ENCODE measurements at places on chromosomes 1 and 21.

DNA sequence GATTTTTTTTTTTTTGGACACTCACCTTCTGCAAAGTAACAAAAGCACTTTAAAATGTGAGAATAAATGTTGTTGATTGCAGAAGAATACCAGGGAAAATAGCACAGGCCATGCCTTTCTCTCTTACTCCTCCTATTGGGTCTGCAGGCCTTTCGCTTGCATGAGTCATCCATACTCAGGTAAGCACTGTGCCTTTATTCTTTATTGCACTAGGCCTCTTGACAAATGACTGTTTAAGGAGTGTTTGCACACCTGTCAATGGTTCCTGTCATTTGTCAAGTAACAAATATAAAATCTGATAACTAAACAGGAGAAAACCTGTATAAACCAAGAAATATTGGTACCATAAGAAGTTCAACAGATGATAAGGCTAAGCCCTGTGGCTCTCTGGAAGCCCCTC, 106.5 kb downstream of the RGS7 start:
- DNase-seq: no peak

DNA sequence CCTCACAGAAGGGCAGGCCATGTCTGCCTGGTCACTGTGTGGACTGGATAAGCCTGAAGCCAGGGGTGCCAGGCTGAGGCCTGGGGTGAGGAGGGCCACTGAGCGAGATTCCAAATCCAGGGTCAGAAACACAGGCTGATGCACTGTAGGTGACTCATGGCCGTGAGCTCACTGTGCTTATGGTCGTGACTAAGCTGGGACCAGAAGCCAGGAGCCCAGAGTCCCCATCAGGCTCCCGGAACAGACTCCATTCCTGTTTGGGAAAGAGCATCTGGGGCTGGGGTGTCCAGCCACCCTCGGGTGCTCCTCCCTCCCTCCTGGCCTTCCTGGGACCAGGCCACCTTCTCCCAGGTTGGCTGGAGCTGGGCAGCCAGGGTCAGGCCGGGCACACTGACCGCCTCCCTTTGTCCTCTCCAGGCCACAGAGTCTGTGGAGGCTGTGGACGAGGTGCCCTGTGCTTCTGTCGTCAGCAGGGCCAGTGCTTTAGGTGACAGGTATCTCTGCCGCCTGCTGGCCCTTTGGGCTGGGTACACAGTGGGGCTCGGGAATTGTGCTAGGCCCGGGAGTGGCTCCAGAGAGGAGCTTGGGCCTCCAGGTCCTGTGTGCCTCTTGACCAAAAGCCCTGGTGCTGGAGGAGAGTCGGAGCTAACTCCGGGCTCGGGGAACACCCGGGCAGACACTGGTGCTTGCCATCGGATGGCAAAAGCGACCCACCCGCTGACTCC, 36.7 kb downstream of the AJAP1 start:
- no peak for DNase-seq

- no peak for DNase-seq
Measured at GRCh38 chr1:216814576-216815259, 91.5 kb upstream of the ESRRG start.

GRCh38 chr1:175530622-175531375, 212.6 kb downstream of the TNR start:
- DNase-seq: no peak

- no peak for DNase-seq
Measured at GRCh38 chr1:107806902-107807301, 158.1 kb downstream of the VAV3 start.

DNA sequence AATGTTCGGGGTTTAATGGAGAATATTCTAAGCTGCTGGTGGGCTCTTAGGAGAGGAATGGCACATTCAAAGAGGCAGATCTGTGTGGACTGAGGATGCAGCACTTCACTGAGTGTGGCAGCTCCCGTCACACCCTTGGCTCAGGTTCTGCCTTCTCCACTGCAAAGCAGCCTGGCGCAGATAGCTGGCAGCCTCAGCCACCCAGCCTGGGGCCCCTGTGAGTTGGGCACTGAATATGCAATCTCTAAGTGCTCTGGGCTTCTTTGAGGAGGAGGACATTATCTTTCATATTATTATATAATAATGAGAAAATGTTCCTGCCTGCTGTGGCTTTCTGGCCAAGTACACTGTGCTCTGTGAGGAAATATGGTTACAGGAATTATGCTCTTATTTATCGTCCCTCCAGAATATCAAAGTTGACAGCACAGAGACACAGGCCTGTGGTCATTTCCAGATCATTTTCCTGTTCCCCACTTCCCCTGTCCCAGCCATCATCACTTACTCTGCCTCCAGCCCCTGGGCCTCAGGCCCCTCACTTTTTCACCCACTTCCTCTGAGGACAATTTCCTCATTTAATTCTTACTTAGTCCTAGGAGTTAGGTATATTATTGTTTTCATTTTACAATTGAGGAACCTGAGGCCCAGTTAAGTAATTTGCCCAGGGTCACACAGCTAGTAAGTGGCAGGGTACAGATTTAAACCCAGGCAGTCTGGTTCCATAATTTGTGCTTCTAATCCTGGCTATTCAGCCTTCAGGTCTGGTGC, 53.6 kb downstream of the MAB21L3 start:
- no peak for DNase-seq

DNA sequence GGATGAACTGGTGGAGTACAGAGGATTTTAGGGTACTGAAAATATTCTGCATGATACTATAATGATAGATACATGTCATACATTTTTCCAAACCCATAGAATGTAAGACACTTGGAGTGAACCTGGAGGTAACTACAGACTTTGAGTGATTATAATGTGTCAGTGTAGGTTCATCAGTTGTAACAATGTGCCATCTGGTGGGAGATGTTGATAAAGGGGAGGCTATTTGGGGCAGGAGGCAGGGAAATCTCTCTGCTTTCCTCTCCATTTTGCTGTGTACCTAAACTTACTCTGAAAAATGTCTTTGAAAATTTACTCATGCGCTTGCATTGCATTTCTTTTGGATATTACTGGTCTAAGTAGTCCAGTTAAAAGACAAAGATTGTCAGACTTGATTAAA, 35.2 kb downstream of the PTBP2 start:
- DNase-seq: no peak

DNA sequence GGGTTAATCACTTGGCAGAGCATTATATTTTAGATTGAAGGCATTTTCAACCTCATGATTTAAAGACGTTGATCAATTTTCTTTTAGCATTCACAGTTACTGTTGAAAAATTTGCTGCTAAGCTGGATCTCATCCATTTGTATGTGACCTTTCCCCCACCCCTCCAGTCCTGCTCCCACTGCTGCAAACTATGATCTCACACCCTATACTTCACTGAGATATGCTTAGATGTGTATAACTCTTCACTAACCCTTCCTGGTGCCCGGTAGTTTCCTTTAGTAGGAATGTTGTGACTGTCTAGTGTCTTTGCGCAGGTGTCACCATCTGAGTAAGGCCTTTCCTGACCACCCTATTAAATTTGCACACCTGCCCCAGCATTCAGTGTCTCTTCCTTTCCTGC, 67.0 kb upstream of the C1orf21 start:
- DNase-seq: no peak

- no peak for DNase-seq
Measured at GRCh38 chr1:226560243-226560642, 11.7 kb downstream of the STUM start.

- no peak for DNase-seq
Measured at GRCh38 chr1:205107327-205107726, 14.5 kb downstream of the RBBP5 start.

DNA sequence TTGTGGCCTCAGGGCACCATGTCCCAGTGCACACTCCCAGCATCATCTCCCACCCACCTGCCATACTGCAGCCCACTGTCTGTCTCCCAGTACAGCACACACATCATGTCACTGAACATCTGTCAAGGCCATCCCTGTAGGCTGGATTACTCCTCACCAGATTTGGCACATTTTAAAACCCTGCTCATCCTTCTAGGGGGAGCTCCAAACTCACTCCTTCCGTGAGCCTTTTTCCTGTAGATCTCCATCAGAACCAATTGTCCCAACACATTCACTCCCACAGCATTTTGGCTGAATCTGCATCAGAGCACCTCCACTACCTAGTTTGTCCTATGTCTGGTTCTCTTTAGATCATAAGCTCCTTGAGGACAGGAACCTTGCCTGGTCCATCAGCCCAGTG, 58.6 kb upstream of the GRIK3 start:
- no peak for DNase-seq

DNA sequence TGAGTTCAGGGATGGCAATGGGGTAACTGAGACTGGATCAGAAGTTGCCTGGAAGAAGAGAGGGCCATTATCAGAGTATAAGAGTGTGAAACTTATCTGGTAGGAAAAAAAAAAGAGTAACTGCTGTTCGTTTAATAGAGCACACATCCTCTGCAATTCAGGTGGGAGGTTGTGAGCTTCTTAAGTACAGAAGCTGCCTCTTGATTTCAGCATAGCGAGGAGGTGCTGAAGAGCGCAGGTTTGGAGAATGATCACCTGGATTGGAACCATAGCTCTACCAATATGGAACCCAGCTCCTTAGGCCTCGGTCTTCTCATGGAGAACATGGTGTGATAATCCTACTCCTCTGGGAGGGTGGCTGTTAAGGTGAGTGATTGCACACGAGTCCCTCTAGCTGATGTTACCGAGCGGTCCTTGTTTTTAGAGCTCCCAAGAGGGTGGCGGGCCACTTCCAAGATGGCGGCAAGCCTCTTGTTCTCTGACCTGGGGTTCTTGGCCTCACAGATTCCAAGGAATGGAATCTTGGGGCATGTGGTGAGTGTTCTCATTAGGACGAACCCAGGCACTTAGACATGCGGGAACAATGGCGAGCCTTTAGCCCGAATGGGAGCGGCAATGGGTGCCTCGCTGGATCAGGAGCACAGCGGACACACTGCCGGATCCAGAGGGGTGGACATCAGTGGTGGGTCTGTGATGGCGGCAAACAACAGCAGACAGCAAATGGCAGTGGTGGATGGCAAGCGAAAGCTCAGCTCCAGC, 3.3 kb upstream of the MX1 start:
- no peak for DNase-seq

- DNase-seq: no peak
Measured at GRCh38 chr1:54577612-54578011, 29.6 kb downstream of the ACOT11 start.

DNA sequence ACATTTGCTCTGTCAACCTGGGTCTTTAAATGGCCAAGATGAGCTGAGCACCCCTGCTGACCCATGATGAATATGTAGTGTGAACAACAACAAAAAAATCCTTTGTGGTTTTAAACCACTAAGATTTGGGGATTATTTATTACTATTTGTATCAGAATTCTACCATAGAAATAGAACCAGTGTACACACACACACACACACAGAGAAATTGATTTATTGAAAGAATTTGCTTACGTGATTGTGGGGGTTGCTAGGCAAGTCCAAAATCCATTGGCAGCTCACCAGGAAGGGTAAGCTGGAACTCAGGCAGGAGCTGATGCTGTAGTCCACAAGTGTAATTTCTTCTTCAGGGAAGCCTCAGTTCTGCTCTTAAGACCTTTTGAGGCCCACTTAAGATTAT, 82.5 kb upstream of the MAP1LC3C start:
- DNase-seq: no peak

DNA sequence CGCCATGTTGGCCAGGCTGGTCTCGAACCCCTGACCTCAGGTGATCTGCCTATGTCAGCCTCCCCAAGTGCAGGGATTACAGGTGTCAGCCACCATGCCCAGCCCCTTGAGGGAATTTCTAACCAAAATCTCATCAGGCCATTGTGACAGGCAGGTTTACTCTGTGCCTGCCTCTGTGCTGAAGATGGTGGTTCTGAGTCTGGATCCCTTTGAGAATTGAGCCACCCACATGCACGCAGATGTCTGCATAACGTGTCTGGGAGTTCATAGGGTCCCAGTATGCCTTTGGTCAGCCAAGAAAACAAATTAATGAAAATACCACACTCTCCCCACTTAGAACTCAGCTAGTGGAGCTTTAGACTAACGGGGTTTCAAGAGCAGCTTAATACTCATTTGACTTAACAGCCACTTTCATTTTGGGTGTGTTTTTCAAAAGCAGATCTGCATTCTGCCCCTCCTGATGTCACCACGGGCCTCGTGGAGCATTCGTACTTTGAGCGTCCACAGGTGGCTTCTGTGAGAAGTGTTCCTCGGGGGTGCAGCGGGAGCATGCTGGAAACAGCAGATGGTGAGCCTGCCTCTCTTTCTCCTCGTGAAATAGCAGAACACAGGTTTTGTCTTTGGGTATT, 45.3 kb downstream of the DIP2A start:
- DNase-seq: no peak

DNA sequence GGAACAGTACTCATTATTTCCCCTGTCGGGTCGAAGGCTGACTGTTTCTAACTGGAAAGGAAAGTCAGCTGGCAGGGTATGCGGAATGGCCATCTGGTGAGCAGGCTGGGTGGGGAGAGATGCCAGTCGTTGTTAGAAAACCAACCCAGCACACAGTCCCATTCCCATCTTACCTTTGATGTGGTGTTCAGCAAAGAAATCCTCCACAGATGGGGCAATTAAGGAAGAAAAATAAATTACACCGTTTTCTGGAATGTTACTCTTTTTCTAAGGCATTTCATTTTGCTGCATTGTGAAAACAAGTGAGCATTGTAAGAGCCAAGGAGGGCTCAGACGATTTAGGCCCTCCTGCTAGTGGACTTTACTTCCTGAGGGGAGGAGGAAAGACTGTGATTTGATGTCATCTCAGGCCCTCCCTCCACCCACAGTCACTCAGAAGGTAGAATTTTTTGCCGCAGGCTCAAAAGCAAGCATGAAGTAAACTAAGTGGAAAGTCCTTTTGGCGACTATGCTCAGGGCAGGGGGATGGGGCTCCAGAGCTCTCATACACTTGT, at the start of gene SLC16A4:
Gene SLC16A4, minus strand, starts transcription at position 335 of the 554 bp plus-strand sequence. CDS start 1,703 bp downstream, outside the sequence.
- DNase-seq: no peak

- DNase-seq: peak; percentile 57
Measured at GRCh38 chr1:24964811-24965570, 34.9 kb upstream of the RUNX3 start.

DNA sequence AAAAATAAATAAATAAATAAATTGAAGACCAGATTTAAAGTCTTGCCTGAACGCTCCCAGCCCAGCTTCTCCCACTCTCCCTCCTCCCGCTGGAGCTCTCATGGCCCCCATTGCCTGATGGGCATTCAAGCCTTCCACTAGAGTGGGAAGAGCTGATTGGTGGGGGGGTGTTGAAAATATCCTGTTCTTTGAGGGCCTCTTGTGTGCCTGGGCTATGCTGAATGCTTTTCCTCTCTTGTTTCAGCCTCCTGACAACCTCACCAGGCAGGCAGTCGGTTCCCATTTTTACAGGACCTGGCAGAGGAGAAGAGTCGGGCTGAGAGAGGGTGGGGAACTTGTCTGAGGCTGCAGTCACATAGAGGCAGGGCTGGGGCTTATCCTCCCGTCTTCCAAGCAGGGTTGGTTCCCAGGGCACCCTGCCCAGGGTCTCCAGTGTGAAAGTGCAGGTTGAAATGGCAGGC, 59.2 kb upstream of the SSBP3 start:
- DNase-seq: no peak
